ENCODE measurements at places on chromosomes 5 and 9.

DNA sequence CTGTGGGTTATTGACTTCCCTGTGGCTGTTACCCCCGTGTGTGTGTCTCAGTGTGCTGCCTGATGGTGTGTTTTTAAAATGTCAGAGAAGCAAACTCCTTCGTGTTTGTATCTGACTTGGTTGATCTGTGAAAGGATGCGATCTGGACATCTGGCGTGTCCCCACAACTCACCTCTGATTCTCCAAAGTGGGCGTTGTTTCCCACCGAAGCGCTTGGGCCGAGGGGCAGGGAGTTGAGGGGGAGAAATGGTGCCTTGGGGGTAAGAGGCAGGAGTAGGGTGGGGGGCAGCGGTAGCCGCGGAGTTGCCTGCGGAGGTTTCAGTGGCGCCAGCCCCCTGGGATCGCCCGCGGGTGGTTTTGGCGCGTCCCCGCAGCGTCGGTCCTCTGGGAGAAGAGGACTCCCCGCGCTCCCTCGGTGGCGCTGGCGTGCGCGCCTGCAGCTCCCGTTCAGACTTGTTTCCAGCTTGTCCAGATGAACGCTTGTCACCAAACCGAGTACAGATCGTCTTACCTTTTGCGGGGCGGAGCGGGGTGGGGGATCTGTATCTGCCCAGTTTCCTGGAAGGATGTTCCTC lies 1.1 kb downstream of the MAST4 start:
- no peak for ATAC-seq

GRCh38 chr9:37923118-37923795 lies 19.3 kb upstream of the SLC25A51 start:
- no peak for ATAC-seq

DNA sequence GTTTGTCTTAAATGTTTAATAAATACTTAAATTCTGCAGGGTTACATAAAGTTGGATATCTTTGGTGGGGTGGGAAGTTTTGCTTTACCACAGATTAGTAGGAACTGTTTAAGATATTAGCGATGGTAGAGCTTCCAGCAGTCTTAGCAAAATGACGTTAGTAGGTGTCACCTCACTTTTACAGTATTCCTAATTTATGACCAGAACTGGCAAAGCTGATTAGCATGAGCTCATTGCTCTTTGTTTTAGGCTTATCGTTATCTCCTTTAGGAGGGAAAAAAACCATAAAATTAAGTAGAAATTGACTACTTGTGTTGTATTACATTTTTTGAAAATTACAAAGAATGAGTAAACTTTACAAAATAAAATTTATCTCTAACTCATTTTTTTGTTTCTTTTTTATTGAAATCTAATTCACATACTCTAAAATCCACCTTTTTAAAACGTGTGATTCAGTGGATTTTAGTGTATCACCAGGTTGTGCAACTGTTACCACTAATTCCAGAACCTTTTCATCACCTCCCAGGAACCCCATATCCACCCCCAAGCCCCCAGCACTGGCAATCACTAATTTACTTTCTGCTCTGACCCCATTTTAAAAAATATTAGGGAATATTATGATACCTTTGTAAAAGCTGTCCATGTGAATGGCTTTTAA lies 129.5 kb downstream of the TRIO start:
- ATAC-seq: no peak

- ATAC-seq: peak; percentile 80
Observed at GRCh38 chr5:139446956-139447779, 7.8 kb upstream of the DNAJC18 start.

DNA sequence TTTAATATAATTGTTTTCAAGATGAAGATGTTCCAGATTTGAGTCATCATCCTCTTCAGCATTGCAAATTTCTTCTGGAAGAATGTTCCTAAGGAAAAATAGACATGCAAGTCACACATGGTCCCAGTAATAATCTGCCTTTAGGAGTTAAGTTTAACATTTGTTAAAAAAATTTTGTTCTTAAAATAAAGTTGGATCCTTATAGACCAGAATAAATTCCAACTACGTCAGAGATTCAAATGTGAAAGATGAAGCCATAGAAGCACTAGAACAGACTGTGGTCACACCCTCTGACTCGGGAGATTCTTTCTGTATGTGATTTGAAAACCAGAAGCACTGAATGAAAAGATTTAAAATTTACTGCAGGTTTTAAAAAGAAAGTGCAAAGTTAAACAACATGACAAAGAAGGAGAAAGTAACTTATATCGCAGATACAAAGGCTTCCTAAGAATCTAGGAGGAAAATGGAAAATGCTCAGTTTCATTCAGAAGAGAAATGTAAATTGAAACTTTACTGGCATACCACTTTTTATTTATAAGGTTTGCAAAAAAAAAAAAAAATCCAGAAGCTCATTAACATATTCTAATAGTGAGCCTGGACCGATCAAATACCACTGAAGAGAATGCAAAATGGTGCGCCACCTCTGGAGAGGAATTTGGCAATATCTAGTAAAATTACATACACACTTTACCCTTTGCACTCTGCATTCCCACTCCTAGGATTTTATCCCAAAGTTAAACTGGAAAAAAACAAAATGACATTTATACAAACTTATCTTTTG lies 14.3 kb upstream of the ASPN start:
- no peak for ATAC-seq

GRCh38 chr5:150301170-150301505 lies 1.6 kb downstream of the ARSI start:
- no peak for ATAC-seq

DNA sequence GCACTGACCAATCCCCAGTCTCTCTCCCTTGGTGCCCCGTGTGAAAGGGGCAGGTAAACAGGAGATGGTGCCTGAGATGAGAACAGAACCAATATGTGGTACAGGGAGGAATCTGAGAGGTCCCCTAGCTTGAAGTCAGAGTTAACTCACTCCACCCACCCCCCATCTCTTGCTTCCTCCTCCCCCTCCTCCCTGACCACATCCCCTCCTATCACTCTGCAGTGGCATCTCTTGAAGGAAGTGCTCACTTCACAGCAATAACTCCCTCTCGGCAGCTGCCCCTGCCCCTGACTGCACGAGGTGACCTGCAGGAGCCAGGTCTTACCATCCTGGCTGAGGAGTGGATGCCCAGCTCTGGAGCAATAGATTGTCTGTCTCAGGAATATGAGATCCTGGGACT lies 224.0 kb downstream of the GAS1 start:
- ATAC-seq: no peak

GRCh38 chr9:75455444-75455921 lies 367.2 kb downstream of the OSTF1 start:
- ATAC-seq: no peak

DNA sequence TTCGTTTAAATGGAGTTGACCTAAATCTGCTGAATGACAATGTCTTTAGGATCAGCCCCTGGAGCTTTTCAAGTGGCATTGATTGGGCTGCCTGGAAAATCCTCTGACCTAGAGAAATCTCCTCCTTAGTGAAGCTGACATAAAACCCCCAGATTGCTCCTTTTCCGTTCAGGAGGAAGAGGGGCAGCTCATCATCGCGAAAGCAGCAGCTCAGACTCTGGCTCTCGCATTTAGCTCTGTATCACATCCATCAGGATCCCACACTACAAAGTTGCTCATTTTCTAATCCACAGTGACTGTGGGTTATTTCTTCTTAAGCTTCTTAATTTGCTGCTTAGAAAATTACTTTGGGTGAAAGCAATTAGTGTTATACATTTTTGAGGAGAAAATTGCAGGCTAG lies 373.7 kb downstream of the ENC1 start:
- ATAC-seq: no peak

DNA sequence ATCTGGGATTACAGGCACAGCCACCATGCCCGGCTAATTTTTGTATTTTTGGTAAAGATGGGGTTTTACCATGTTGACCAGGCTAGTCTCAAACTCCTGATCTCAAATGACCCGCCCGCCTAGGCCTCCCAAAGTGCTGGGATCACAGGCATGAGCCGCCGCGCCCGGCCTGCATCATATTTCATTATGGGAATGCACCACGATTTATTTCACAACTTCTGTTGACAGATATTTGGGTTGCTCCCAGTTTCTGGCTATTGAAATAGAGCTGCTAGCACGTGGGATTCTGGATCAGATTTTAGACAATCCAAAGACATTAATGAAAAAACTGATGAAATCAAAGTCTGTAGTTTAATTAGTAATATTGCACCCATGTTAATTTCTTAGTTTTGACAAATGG lies 48.4 kb upstream of the FUBP3 start:
- ATAC-seq: no peak

- peak; percentile 70 for ATAC-seq
Observed at GRCh38 chr5:74631081-74631953, 9.2 kb downstream of the ENC1 start.

GRCh38 chr9:109779711-109780452 lies at the start of gene PALM2AKAP2:
Gene PALM2AKAP2 (plus strand): TSS chr9:109780198. CDS start chr9:109780489, 291 bp downstream.
- ATAC-seq: no peak

- ATAC-seq: no peak
Observed at GRCh38 chr5:135843571-135844337, 9.3 kb downstream of the SLC25A48 start.

GRCh38 chr5:141732417-141732816 lies 50.4 kb upstream of the ARAP3 start:
- ATAC-seq: no peak

- no peak for ATAC-seq
Observed at GRCh38 chr5:43802119-43802518, 199.1 kb downstream of the NNT start.

DNA sequence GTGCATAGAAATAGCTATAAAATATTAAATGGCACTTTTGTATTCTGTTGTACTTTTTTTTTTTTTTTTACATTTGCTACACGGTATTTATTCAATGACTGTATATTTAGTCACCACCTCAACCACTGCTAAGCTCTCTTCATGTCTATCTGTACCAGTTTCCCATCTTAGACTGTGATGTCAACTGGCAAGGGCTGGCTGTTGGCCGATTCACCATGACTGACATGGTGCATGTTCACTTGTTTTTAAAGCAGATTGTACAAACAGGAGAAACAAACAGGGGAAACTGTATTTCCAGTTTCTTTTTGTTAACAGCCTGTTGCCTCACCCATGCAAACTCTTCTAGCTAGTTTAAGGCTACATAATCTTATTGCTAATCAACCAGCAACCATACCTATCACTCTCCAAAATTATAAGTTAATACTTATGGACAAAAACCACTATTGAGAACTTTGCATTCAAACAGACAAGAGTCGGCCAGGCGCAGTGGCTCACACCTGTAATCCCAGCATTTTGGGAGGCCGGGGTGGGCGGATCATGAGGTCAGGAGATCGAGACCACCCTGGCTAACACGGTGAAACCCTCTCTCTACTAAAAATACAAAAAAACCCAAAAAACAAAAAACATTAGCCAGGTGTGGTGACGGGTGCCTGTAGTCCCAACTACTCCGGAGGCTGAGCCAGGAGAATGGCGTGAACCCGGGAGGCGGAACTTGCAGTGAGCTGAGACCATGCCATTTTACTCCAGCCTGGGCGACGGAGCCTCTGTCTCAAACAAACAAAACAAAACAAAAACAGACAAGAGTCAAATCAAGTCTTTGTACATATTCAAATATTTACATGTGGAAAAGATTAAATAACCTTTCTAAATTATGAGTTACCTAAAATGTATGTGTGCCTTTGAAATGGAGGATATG lies 13.2 kb downstream of the ZFAND5 start:
- peak; percentile 77 for ATAC-seq

DNA sequence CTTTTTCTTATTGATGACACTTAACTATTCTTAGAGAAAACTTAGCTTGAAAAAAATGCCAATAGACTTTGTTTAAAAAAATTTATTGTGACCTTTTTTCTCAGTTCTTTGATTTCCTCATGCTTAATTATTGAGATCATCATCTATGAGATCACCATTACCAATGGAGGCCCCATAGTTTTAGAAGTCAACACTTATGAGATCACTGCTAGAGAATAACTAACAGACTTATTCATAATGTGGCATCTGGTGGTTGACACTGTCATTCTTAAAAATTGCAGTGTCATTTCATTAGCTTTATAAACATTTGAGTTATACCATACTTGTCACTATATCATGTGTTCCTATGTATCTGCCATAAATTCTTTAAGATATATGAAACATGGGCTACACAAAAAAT lies 14.9 kb upstream of the FEM1C start:
- peak; percentile 29 for ATAC-seq

DNA sequence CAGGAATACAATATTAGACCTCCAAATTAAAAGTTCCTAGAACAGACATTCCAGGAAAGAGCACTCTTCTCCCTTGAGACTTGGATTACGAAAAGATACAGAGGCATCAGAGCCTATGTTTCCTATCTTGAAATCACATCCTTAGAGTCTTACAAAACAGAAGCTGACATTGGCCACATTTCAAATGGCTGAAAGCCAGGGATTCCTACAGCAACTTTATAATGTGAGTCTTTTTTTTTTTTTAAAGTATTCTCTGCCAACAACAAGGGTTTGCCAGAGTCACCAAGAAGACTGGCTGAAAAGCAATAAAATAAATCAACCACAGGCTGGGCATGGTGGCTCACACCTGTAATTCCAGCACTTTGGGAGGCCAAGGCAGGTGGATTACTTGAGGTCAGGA lies 63.1 kb downstream of the TRPM6 start:
- no peak for ATAC-seq

- ATAC-seq: no peak
Observed at GRCh38 chr5:176800024-176800423, 10.3 kb upstream of the UNC5A start.

DNA sequence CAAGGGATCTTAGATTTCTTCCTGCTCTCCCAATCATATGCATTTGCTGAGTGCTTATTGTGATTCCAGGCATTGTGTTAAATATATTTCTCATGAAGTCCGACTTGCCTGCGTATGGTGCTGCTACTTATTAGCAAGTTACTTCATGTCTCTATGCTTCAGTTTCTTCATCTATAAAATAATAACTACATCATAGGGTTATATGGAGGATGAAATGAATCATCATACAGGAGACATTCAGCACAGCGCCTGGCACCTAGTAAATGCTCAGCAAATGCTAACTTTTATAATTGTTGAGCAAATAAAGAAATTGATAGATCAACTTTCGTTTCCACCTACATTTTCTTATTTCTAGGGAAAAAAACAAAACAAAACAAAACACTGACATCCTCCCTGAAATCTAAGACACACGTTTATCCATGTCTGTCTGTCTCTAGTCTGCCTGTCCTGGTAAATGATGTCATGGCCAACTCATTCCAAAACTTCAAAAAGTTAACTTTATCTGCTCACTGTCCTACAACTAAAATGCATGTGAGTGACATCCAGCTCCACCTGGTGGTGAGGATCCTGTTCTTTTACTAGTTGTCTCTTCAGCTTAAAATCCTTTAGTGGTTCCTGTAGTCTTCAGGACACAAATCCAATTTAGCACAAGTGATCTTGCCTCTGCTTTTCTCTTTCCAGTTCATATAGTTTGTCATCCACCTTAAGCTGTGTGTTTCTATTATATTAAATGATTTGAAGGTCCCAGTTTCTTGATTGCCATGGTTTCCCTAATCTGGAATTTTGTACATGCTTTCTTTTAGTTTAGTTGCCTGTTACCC lies 27.7 kb downstream of the PPP3R2 start:
- ATAC-seq: peak; percentile 66

GRCh38 chr5:146079695-146080373 lies 25.5 kb downstream of the PLAC8L1 start:
- peak; percentile 39 for ATAC-seq

- ATAC-seq: peak; percentile 3
Observed at GRCh38 chr9:136643596-136644342, 18.9 kb upstream of the EGFL7 start.

GRCh38 chr5:136042665-136043121 lies 13.9 kb downstream of the TGFBI start:
- ATAC-seq: peak; percentile 76

GRCh38 chr5:54083851-54084250 lies 226.5 kb downstream of the ARL15 start:
- no peak for ATAC-seq

- ATAC-seq: peak; percentile 71
Observed at GRCh38 chr9:4936823-4937222, 48.2 kb upstream of the JAK2 start.

Data from activated T-helper 17 cell treated with anti-CD3 and anti-CD28 coated beads, Interleukin-2, amount 50 U/mL, for 72 hours (primary cell).